ENCODE measurements at places on chromosomes 6 and 20.
A peak's percentile ranks its signal among the peaks of the same experiment; 100 is the strongest.

DNA sequence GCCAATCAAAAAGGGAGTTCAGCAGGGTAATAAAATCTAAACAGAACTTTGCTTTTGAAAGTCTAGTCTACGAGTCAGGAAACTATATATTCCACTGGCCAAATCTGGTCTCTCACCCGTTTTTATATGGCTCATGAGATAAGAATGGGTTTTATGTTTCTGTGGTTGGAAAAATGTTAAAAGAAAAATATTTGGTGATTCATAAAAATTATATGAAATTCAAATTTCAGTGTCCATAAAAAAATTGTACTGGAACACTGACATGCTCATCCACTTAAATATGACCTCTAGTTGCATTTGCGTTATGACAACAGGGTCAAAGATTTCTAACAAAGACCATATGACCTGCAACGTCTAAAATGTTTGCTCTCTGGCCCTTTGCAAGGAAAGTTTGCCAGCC is 22.3 kb upstream of the LAMP5 start:
- no peak overlapping the region for H3K27ac ChIP-seq
- H3K4me3 ChIP-seq: no peak overlapping the region
- no peak for DNase-seq
- no peaks in the 10 kb centered on the region for H3K36me3 ChIP-seq

DNA sequence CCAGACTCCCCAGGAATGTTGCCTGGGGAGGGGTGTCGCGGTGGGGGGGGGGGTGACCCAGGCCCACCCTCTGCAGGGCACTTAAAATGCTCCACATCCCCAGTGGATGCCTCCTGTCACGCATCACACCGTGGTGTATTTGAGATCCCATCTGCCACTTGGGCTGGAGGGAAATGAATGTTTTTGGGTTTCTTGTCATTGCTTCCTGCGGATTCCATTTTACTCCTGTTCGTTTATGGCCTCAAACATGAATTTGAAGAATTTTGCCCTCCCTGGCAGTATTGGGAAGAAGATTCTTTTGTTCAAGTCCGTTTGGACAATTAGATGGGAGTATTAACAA is 544 bp upstream of the KHDC1 start:
- no peaks in the 10 kb centered on the region for H3K27me3 ChIP-seq
- peak overlapping the region; percentile 72 for H3K4me3 ChIP-seq
- peaks cover 31% of the 10 kb centered on the region for H3K36me3 ChIP-seq
- peak overlapping the region; percentile 52 for H3K27ac ChIP-seq
- H3K4me1 ChIP-seq: peaks cover 36% of the 10 kb centered on the region

DNA sequence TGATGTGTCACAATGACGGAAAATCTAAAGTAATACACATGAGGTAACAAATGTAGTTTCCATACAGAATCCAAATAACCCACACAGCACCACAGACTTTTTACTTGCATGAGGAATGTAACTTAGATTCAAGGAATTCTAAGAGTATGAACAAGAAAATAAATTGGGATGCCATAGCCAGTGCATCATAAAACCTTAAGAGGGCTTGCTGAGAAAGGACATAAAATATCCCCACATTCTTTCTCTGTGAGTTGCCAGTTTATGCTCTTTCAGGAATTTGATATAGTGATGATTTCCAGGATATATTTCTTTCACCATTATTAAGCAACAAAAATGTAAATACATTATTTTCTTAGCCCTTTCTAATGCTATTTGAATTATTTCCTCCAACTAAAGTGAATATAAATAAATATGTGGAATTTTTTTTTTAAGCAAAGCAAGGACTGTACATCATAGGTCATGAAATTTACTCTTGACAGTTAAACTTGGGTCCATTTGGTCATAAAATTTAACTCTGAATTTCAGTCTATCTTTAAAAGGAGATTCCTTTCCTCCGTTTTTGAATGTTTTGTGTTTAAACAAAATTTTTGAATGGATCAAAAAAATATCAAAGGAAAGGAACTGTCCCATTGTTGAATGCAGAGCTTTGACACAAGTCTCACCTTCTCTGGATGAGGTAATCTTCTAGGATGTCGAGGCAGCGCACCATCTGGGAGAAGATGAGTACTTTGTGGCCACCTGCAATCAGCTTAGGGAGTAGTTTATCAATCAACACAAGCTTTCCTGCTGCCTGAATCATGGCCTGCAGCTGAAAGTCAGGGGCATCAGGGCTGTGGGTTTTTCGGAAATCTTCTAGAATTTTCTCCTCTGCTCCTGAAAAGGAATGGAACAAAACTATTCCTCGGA is 116.3 kb upstream of the EMILIN3 start:
- peaks cover 53% of the 10 kb centered on the region for H3K36me3 ChIP-seq
- no peak for DNase-seq
- peaks cover 19% of the 10 kb centered on the region for H3K4me1 ChIP-seq
- no peak overlapping the region for H3K4me3 ChIP-seq
- H3K27me3 ChIP-seq: no peaks in the 10 kb centered on the region

DNA sequence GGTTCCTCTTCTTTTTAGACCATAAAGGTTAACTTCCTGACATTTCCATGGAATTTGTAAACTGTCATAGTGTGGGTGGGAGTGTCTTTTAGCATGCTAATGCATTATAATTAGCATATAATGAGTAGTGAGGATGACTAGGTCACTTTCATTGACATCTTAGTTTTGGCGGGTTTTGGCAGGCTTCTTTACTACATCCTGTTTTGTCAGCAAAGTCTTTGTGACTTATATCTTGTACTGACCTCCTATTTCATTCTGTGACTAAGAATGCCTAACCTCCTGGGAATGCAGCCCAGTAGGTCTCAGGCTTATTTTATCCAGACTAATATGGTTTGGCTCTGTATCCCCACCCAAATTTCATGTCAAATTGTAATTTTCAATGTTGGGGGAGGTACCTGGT is 149.6 kb upstream of the SYNCRIP start:
- H3K4me3 ChIP-seq: no peak overlapping the region
- DNase-seq: no peak
- H3K4me1 ChIP-seq: no peaks in the 10 kb centered on the region
- H3K27ac ChIP-seq: no peak overlapping the region
- H3K27me3 ChIP-seq: no peaks in the 10 kb centered on the region

DNA sequence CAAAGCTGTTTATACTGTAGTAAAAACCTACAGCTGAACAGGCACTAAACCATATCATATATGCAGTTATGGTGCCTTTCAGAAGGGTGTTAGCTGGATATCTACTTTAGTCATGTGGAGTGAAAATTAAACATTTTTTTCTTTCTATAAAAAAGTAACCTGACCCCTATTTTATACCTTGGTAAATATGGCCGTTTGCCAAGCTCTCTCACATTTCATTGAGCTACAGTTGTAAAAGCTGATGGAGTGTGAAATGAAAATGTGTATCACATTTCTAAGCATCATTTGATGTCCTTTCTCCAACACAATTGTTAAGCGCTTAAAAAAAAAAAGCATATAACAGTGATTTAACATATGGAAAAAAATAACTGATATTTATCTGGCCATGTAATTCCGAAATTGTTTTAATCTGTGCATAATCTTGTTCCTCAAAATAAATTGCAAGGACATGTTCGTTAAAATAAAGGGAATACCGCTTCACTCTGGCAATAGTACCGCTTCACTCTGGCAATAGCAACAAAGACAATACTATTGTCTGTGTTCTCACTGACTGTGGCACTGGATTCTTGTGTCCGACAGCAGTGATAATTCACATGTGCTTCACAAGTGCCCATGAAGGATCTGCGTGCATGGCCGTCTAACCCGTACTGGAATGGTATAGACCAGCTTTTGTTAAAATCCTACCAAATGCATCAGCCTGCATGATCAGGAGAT is 391.8 kb upstream of the SOX4 start:
- H3K27me3 ChIP-seq: no peaks in the 10 kb centered on the region
- DNase-seq: no peak
- H3K27ac ChIP-seq: no peak overlapping the region
- peaks cover 4% of the 10 kb centered on the region for H3K4me1 ChIP-seq
- no peak overlapping the region for H3K4me3 ChIP-seq
- H3K36me3 ChIP-seq: peaks cover 7% of the 10 kb centered on the region

DNA sequence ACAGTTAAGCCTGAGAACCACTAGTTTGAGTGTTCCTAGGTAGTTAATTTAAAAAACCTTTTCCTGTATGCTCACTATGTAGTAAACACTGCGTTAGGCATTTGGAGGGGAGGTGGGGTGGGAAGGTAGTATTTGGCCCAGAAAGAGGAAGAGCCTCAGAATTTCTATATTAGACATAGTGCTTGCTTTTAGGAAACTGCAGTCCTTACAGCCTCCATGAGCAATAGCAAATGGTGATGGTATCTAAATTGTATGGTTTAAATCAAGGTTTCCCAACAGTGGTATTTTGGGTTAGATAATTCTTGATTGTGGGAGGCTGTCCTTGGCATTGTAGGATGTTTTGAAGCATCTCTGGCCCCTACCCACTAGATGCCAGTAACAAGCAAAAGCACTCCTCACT is 61.5 kb upstream of the RIPOR2 start:
- peaks cover 71% of the 10 kb centered on the region for H3K4me1 ChIP-seq
- peak overlapping the region; percentile 21 for H3K27ac ChIP-seq
- H3K36me3 ChIP-seq: peaks cover 54% of the 10 kb centered on the region

GRCh38 chr6:142200846-142201628 is 54.0 kb downstream of the VTA1 start:
- peaks cover 7% of the 10 kb centered on the region for H3K4me1 ChIP-seq
- no peak overlapping the region for H3K27ac ChIP-seq
- H3K27me3 ChIP-seq: no peaks in the 10 kb centered on the region
- no peak overlapping the region for H3K4me3 ChIP-seq
- DNase-seq: no peak

DNA sequence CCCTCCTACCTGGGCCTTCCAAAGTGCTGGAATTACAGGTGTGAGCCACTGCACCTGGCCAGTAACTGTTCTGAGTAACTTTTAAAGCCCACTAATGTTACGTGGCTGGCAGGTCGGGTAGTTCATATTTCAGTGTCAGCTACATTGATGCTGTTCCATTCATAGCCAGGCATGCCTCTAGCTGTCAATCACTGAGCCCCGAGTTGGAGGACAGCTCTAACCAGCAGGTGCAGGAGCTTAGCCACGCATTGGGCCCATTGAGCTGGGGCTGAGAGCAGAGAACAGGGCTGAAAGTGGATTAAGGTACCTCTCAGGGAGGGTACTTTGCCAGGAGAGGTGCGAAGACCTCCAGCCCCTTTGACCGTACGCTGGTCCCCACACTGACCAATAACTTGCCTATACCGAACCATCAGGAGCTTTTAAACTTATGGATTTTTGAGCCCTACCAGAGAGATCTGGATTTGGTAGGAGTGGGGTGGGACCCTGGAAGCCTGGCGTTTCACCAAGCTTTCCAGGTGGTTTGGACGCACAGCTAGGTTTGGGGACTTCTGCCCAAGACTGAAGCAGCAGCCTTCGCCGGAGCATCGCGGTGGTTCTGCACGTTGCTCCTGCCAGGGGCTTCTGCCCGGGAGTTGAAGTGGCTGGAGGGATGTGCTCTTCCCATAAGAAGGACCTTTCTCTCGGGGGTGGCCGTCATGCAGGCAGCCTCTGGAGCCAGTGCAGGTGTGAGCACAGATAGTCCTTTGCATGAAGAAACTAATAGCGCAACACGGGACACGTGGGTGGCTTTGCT is 82.6 kb downstream of the SERAC1 start:
- H3K27ac ChIP-seq: no peak overlapping the region
- H3K4me3 ChIP-seq: no peak overlapping the region
- H3K4me1 ChIP-seq: peaks cover 19% of the 10 kb centered on the region
- no peak for DNase-seq
- H3K36me3 ChIP-seq: peaks cover 82% of the 10 kb centered on the region

DNA sequence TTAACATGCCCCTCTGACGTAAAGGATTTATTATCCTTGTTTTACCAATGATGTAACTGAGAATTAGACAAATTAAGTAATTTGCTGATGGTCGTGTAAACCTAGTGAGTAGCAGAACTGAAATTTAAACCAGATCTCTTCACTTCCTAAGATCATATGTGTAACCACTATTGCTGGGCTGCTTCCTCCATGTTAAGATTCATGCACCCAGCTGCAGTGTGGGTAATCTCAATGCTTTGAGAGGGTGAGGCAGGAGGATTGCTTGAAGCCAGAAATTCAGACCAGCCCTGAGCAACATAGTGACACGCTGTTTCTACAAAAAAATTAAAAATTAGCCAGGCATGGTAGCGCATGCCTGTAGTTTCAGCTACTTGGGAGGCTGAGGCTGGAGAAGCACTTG is 97.9 kb downstream of the L3MBTL3 start:
- no peak overlapping the region for H3K27ac ChIP-seq
- peaks cover 46% of the 10 kb centered on the region for H3K36me3 ChIP-seq
- no peak overlapping the region for H3K4me3 ChIP-seq
- no peak for DNase-seq
- peaks cover 8% of the 10 kb centered on the region for H3K4me1 ChIP-seq
- H3K27me3 ChIP-seq: no peaks in the 10 kb centered on the region

DNA sequence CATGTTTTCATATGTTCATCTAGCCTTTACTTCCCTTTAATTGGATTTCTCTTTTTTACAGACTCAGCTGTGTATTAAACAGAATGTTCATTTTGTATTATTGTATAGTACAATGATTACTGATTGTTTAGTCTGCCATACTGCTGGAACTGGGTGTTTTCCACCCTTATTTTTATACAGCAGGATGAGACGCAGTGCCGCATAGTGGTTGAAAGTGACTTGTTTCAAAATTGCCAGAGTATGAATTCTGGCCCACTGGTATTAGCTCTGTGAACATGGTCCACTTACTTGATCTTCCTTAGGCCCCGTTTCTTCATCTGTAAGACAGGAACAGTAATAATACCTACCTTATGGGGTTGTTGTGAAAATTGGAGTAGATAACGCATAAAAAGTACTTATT is 22.1 kb downstream of the AFDN start:
- H3K27me3 ChIP-seq: peaks cover 8% of the 10 kb centered on the region
- H3K36me3 ChIP-seq: no peaks in the 10 kb centered on the region
- no peak overlapping the region for H3K4me3 ChIP-seq

- no peak overlapping the region for H3K4me3 ChIP-seq
- H3K27me3 ChIP-seq: no peaks in the 10 kb centered on the region
- no peak for DNase-seq
- no peaks in the 10 kb centered on the region for H3K4me1 ChIP-seq
- H3K36me3 ChIP-seq: no peaks in the 10 kb centered on the region
Observed at GRCh38 chr6:64439274-64439673, 803.7 kb downstream of the PHF3 start.

GRCh38 chr6:151620179-151620578 is 126.4 kb downstream of the CCDC170 start:
- H3K36me3 ChIP-seq: no peaks in the 10 kb centered on the region
- H3K27ac ChIP-seq: no peak overlapping the region
- H3K27me3 ChIP-seq: peaks cover 8% of the 10 kb centered on the region
- no peak for DNase-seq
